HFFc6 (cell line): ENCODE measurements at places on chromosomes 3 and 15.

DNA sequence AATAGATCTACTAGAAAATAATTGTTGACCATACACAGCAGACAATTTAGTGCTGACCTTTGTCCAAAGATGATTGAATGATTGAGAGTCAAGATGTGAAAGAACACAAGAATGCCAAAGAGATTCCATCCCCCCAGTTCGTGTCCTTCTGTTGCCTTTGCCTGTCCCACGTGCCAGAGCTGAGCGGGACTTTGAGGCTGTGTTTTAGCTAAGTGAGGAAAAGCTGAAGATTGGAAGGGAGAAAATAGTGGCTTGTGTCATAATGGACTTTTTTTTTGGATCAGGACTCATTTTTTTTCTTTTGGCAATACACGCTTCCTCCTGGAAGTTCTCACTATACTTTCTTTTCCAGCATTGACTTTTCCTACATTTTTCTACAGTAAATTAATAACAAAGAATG, 206.6 kb upstream of the MDFIC2 start:
- no peak for DNase-seq

- DNase-seq: no peak
Measured at GRCh38 chr15:32739522-32740063, 21.8 kb downstream of the GREM1 start.

DNA sequence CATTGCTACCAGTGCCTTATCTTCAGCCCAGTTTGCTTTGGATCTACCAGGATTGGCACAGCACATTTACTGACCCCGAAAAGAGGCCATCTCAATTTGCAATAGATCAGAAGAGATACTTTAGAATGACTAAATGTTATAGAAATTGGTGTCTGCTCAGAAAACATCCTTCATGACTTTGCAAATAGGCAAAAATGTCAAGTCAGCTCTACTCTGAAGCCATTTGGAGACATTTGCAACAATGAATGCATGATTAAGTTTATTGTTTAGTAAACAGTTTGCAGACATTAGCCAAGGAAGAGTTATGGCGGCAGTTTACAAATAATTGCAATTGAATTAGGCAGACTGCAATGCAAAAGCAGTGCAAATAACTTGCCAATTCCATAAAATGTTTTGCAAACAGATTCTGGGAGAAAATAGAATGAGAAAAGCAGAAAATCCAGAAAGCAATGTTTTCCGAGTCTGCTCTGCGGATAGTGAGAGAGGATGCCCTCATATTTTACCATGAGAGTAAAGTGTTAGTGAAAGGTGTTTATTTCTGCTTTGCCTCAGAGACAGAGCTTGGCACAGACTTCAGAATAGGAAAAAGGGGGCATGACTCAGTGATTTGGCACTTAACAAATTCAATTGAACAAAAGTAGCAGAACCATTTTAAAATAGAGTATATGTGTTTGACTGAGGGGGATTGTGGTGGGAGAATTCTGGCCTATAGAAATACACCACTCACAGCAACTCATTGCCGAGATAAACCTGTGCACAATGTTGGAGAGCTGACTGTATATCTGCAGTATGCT, 334.9 kb upstream of the NR2F2 start:
- no peak for DNase-seq

GRCh38 chr15:70156671-70157271, 59.1 kb upstream of the TLE3 start:
- peak; percentile 20 for DNase-seq

- DNase-seq: no peak
Measured at GRCh38 chr3:156478891-156479290, 76.0 kb downstream of the SSR3 start.

- no peak for DNase-seq
Measured at GRCh38 chr3:129440618-129441190, 680 bp downstream of the IFT122 start.

GRCh38 chr3:161848376-161848775, 351.8 kb downstream of the OTOL1 start:
- DNase-seq: no peak

GRCh38 chr15:45251888-45252287, at the start of gene SLC28A2:
TSS of gene SLC28A2 (plus strand) at chr15:45252234. CDS start at chr15:45253216, 982 bp downstream.
- no peak for DNase-seq

DNA sequence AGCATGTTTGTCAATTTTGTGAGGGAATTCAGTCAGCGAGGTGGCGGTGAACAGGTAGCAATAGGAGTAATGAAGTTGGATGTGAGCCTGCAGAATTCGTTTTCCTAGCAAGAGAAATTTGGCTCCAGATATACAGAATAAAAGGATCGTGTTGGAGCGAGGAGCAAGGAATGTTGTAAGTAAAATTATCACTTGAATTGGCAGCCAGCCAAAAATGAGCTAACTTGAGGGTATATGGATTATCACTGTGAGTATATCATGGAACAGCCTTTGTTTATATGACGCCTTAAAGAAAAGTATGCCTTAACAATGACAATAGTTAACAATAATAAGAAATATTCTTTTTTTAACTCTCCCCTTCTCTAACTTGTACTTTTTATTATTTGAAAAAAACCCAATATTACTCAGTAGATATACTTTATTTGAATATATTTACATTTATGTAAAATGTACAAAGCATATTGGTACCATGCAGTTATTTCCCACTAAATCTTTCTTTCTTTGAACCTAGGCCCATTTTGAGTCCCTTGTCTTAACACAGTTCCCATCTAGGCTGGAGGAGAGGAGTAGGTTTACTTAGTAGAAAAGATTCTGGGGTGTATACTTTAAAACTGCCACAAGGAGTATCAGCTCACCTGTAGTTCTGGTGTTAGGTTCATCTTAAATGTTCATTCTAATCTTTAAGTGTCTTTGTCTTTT, 29.3 kb downstream of the EPHA6 start:
- DNase-seq: no peak
